ENCODE measurements at places on chromosomes 1 and 21.

DNA sequence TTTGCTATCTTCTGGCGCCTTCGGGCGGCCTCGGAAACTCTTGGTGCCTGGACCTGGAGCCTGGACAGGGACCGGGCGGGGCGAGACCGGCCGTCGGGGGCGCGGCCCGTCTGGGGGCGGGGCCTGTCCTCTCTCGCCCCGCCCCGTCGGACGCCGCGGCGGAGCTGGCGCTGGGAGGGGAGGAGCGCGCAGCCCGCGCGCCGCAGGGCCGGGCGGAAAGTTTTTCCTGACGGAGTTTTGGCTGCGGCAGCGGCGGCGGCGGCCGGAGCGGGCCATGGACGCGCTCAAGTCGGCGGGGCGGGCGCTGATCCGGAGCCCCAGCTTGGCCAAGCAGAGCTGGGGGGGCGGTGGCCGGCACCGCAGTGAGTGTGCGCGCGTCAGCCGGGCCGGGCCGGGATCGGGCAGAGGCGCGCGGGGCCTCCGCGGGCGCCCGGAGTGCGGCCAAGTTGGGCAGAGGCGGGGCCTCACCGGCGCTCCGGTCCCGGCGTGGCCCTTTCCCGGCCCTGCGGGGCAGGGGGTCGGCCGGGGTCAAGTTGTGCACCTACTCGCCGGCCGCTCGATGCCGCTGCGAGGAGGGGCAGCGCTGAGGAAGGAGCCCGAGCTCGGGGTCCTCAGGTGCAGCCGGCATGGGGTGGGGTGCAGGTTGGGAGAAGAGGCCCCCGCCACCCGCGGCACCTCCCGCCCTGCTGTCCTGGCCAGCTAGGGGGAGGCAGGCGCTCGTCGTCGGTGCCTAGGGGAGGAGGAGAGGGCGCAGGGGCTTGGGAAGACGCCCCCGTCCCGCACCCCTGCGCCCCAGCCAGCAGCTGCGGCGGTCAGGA is at the start of gene LDLRAP1:
Gene LDLRAP1, plus strand, starts transcription at position 182 of the 818 bp plus-strand sequence. Its CDS starts 93 bp downstream, at position 275.
- peak; percentile 69 for DNase-seq

DNA sequence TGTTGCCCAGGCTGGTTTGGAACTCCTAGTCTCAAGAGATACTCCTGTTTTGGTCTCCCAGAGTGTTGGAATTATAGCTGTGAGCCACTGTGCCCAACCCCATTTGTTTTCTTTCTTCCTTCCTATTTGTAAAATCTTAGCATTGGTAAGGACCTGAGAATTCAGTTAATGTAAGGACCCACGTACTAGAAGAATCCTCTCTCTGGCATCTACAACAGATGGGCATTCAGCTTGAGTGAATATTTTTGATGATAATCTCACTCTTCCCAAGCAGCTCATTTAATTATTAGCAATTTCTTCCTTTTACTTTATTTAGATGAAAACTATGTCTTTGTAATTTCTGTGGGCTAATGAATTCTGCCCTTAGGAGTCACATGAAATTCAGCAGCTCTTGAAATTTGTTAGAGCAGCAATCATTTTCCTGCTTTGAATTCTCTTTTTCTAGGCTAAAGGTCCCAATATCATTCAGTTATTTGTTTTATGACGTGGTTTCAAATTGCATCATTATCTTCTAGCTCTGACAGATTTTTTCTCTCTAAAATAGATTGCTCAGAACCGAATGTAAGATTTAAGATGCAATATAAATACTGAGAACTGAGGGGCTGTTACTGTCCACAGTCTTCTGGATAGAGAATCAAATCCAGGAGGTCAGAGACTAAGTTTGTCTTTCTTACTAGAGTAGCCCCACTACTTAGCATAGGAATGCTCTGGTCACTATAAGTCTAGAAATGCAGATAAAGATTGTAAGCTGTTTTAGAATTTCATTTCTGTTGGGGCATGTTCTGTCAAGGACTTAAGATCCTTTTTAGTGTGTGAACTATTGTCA is 59.4 kb downstream of the EPB41 start:
- DNase-seq: no peak

GRCh38 chr1:214028649-214029406 is 41.1 kb downstream of the PROX1 start:
- no peak for DNase-seq

GRCh38 chr1:199937661-199938060 is 89.8 kb upstream of the NR5A2 start:
- DNase-seq: no peak

DNA sequence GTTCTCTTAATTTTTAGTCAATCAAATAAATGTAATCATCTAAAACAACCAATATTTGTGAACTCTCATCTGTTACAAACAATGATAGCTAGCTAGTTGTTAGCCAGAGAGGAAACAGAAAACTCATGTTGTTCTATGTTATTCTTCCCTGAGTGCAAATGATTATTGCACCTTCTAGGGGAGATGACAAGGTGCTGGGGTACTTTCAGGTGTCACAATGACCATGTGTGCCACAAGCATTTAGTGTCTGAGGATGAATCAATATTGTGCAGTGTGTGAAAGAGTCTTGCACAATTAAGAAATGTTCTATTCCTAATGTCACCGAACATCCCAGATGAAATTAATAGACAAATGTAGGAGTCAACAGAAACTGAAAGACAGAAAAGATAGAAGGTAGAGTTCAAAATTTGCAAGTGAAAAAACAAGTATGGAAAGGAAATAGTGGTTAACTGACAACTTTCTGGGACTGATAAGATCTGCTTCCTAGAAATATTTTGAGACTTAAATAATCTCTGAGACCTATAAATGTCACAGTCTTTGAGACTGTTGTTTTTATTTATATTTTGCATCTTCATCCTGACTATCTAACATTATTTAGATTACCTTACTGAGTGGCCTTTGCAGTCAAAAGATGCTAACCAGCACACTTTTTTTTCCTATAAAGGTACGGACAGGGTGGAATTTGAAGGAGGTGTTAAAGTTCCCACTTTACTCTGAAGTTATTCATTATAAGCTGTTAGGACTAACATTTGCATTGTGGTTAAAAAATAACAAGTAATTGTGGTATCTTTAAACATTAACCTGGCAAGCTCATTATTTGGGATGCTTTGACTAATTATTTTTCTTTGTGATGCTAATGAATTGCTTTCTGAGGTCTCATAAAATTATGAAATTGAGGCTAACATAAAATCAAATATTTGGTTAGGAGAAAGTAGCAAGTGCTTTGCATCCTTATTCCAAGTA is 21.6 kb upstream of the DPYD start:
- no peak for DNase-seq

- DNase-seq: no peak
Measured at GRCh38 chr1:185819798-185820197, 85.6 kb downstream of the HMCN1 start.

DNA sequence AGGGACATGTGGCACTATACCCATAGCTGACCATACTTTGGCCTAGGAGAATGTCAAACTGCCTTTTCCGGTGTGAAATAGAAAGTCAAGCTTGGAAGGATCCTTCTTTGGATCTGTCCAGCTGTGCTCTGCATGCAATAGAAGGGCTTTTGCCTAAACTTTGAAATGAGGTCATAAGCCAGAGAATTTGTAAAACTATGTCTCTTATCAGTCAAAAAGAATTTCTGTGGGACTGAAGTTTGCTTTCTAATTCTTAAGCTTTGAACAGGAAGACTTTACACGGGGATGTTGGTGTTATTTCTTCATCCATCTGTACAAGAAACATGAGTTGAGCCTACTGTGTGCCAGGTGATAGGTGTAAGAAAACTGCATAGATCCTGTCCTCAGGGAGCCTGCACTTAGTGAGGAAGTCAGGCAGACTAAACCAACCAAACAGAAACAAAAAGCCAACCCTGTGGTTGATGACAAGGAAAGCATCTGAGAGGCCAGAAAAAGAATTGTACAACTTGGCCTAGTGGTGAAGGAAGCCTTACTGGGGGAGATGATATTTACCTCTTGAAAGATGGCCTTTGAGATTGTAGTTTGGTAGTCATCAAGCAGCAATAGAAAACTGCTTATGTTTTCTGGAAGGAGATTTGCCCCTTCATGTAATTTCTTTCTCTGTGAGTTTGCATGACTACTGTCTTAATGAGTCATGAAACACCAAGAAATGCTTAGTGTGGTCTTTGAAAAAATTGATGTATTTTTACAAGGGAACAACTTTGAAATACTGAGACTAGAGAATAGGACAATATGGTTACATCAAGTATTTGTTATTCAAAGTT is 24.8 kb downstream of the TGFB2 start:
- no peak for DNase-seq

GRCh38 chr1:154483941-154484803 is 17.8 kb upstream of the TDRD10 start:
- DNase-seq: no peak

Measured in stimulated activated CD4-positive, alpha-beta T cell treated with anti-CD3 and anti-CD28 coated beads, Interleukin-2, amount 100 ng/mL, for 24 hours (primary cell).